ENCODE measurements at places on chromosomes 1 and 21.

GRCh38 chr1:32341971-32342370, 5.9 kb upstream of the MARCKSL1 start:
- DNase-seq, result no peak

DNA sequence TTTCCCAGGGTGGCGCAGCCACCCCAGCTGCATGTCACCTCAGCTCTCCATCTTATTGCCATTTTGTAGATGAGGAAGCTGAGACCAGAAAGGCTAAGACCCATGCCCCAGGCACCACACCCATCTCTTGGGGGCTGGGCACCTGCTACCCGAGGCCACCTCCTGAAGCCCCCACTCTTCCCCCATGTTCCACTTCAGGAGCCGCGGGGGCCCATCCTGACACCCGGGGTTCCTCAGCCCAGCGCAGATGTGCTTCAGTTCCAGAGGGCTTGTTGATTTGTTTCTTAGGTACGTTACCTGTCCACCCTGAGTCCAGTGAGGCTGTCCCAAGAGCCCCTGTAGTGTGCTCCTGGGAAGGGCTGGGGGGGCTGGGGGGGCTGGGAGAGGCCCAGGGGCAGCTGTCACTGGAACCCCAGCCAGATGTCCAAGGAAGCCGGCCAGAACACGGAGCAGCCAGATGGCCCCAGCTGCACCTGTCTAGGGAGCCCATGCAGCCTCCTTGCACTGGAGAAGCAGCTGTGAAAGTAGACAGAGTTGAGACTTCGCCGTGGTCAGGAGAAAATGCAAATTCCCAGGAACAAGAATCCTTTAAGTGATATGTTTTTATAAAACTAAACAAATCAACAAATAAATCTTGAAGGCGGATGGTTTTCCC, 17.1 kb upstream of the CCDC27 start:
- no peak for DNase-seq

DNA sequence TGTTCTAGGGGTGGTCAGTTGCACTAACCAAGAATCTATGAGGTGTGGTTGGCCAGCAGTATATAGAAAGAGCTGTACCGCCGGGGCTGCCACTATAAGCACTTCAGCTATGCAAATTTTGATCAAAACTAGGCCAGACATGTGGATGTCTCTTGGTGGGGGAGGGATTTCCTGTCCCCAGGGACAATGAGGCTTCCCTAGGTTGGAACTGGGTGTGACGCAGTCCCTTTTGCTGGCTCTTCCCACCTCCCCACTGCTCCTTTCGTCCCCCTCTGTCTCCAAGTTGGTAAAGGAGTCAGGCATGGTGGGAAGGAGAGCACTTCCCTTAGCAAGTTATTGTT, 13.6 kb downstream of the SDCCAG8 start:
- DNase-seq, result no peak

DNA sequence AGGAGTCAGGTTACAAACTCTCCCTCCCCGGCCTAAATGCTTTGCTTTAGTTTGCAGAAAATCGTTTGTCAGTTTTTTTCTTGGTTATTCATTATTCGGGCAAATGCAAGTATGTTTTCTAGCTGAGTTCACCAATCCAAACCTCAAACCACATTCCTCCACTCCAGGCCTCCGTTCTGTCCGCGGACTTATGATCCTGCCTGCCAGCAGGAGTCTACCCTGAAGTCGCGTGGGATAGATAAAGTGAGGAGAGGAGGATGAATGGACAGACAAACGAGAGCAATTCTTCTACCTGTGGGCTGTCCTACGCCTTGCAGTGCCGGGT, 1.3 kb downstream of the ADAMTS1 start:
- peak; percentile 79 for DNase-seq

DNA sequence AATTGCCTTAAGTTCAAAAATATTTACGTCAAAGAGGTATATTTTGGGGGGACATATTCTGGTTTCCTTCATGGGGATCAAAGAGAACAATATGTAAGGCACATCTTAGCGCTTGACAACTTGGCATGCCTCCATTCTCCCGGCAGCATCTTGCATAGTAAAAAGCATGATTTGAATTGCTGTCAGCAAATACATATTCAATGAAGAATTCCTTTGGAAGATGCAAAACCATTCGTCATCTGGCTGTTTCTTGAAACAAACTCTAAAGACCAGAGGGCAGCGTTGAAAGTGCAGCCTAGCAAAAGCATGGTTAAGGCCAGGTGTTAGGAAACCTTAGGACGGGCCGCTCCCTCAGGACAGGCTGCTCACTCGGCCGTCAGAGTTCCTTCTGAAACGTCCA, 3.4 kb upstream of the PIK3CD start:
- DNase-seq, result no peak

All from astrocyte of the cerebellum (primary cell).